ENCODE measurements at places on chromosomes 3 and 15. TPM values are rescaled to one million over a fixed set of nuclear protein-coding genes. Genes with fewer than 3 reads are reported as not detected.

GRCh38 chr3:66463054-66463631 lies 37.7 kb downstream of the LRIG1 start:
- no peak for DNase-seq

Gene SLC2A2
- total RNA-seq = not detected

- peak; percentile 69 for DNase-seq
These were observed 525 bp upstream of the FSTL1 start for GRCh38 chr3:120451272-120451761.

Gene CACNA2D3
- total RNA-seq = 6.9 TPM

Gene SKOR1
- 1.3 TPM for total RNA-seq

Gene LMOD3
- total RNA-seq = 0.09 TPM

Gene SCG5
- total RNA-seq = 2.5 TPM

Gene SPG21
- 73.6 TPM for total RNA-seq

- DNase-seq = no peak
These were observed 180.5 kb downstream of the RSL24D1 start for GRCh38 chr15:55016225-55016624.

GRCh38 chr3:71784914-71785531 lies at the start of gene PROK2:
TSS of gene PROK2 (minus strand) at chr3:71785148. CDS start at chr3:71785052, 96 bp downstream.
- DNase-seq = no peak

DNA sequence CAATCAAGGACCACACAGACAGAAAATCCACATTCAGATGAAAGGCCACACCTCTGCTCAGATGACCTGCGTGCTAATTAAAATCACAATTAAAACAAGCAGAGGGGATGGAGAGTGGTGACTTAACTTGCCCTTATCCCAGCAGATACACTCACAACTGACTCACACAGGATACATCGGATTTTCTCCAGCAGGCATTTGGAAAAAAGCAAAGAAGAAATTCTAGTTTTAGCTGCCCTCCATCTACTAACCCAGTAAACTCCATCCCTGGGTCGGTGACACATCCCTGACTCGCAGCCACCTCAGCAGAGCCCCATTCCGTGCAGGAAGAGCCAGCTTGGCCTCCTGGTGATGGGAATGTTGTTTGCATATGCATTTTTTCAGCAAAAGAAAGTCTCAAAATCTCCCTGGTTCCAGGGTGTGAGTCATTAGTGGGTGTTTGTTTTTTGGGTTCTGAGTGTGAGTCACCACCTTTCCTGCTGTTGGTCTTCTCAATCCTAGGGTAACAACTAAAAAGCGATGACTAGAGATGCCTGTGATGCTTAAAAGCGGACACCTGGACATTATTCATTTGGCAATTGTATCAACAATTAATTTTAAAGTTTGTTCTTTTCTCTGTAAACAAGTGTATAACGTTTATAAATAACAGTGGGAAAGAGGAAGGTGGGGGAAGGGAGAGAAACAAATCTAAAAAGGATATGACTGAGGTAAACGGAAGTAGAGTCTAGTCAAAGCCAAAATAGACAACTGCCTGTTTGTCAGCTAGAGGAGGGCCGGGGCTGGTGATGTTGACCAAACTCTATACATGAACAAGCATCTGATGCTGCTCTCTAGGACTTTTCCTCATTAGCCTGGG lies 49.8 kb upstream of the SLC4A7 start:
- no peak for DNase-seq
